D721Med (cell line): ENCODE measurements at places on chromosomes 5 and 9.

DNA sequence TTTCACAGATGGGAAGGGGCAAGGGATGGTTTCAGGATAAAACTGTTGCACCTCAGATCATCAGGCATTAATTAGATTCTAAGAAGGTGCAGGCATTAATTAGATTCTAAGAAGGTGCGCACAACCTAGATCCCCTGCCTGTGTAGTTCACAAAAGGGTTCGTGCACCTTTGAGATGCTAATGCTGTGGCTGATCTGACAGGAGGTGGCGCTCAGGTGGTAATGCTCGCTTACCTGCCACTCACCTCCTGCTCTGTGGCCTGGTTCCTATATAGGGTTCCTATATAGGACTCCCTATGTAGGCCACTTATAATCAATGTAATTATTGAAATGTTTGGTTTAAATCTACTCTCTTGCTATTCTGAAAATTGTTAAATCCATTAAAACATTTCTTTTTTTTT lies 171.0 kb downstream of the MSX2 start:
- DNase-seq = no peak

DNA sequence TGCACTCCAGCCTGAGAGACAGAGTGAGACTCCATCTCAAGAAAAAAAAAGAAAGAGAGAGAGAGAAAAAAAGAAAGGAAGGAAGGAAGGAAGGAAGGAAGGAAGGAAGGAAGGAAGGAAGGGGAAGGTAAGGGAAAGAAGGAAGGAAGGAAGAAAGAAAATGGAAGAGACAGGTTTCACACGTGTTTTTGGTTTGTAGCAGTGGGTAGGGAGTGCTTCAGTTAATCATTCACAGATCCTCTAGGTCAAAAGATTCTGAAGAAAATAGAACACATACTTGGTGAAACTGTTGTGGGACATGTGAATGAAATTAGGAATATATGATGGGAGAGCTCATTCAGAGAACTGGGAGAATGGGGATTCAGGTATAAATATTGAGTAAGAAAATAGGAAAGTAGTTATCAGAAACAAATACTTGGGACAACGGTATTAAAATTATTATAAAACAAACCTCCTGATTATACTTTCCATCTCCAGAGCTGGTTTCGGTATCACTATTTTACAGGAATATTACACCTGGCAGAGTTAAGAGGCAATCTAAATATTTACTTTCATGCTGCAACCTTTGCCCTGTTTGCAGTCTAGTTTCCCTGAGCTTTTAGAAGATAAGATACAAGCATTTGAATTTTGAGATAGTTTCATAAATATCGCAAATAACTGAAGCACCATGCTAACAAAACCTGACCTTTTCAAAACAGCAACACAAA lies 37.2 kb downstream of the MARVELD2 start:
- DNase-seq = no peak

DNA sequence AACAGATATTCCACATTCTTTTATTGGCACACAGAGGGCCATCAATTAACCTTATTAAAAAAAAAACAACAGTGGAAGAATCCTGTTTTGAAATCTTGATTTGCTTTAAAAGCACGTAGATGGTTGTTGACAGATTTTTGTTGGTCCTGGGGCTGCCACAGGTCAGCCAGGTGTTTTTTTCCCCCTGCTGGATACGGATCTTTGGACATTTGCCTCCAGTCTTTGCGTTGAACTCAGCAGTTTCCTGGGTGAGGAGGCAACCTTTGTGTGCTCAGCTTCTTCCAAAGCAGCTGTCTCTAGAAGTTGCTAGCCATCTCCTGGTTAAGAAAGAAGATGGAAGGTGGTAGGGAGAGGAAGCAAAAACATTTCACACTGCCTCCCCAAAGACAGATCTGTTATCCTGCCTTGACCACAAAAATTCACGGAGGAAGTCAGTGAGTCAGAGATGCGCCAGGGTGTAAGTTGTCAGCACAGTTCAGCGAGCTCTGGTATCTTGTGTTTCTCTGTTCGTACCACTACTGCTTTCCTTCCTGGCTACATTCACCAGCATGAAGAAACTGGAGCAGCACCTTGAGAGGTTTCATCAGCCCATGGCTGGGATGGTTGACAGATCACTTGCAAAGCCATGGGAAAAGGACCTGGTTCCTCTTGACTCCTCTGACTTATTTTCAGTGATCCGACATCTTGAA lies 207.3 kb downstream of the ARHGAP26 start:
- no peak for DNase-seq

DNA sequence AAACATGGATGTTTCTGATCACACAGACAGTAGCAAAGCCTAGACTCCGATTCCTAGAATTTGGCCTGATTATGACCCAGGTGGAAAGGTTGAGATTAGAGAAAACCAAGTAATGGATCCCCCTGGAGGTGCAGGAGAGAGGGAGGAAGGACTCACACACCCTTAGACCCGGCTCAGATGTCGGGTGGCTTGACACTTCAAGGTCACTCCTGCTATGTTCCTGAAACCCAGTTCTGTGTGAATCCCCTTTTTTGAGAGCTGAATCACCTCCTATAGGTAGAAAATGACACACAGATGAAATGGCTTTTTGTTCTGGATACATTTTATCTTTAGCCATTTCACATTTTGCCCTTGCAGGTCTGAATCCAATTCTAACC lies 192.8 kb downstream of the ARRDC3 start:
- no peak for DNase-seq

- DNase-seq = no peak
Measured at GRCh38 chr9:114732823-114733222, 50.8 kb upstream of the TEX48 start.

- DNase-seq = no peak
Measured at GRCh38 chr5:400282-401145, 42.5 kb upstream of the EXOC3 start.

GRCh38 chr9:123120131-123120530 lies 86.7 kb downstream of the GPR21 start:
- DNase-seq = no peak

DNA sequence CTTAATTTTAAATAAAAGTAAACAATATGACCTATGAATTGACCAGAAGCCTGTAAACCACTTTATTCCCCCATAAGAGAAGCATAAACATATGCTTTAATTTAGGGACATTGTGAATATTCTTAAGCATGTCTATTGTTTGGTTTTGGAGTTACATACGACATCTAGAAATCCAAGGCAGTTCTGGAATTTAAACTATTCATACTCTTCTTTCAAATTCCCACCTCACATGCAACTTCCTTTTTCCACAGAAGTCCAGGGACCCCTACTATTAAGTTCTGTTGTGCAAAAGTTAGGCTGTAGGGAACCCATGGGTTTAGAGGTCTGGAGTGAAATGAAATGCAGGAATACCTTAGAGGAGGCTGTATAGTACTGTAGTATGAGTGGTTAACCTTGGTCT lies 2.1 kb downstream of the RIC1 start:
- no peak for DNase-seq

DNA sequence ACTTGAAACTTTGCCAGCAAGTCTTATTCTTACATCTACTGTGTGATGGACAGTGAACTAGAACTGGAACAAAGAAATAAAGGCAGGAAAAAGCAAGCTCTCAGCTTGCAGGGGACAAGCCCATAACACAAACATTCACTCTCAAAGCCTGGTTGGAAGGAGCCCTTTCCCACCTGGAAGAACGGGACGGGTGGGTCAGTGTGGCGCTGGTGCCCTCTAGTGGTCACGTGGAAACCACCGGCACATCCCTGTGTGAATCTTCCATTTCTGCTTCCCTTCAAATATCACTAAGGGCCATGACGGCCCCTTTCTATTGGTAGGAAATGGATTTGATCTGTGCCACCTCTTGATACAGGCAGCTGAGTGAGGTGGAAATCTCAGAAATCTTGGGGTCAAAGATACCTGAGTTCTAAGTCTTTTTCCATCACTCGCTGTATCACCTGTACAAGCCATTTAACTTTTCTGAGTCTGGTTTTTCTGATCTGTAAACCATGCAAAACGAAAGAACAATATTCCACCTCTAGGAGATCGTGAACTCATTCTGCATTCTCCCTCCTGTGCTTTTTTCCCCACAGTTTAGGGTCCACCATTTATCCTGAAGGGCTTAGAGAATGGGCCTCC lies 211.6 kb downstream of the MSX2 start:
- peak; percentile 18 for DNase-seq

- no peak for DNase-seq
Measured at GRCh38 chr9:129419382-129419899, 201.5 kb downstream of the C9orf50 start.

DNA sequence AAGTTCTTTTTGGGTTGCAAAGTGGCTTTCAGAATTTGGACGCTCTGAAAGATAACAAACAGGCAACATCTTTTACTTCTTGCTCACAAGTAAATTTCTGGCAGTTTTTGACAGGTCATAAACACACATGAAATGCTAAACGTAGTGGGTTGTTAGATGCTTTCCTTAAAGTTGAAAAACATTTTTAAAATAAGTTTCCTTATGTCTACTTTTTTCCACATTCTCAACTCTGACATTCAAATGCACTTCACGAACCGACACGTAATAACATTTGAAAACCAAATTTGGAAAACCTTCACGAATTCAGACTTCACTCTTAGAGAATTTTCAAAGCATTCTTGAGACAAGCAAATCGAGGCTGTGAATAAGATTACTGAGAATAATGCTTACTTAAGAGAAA lies 26.9 kb downstream of the MTX3 start:
- no peak for DNase-seq

DNA sequence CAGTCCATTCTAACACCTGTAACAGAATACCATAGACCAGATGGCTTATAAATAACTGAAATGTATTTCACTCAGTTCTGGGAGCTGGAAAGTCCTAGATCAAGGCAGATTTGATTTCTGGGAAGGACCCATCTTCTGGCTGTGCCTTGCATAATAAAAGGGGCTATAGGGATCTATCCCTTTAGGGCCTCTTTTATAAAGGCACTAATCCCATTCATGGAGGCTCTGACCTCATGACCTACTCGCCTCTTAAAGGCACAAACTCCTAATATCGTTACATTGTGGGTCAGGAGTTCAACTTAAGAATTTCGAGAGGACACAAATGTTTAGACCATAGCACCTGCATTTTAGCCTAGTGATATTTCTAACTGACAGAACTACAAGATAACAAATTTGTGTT lies 619.0 kb downstream of the CDH18 start:
- no peak for DNase-seq

- DNase-seq = no peak
Measured at GRCh38 chr5:78718824-78719223, 70.3 kb upstream of the LHFPL2 start.

- DNase-seq = no peak
Measured at GRCh38 chr9:114174876-114175771, 19.8 kb downstream of the COL27A1 start.

GRCh38 chr5:42518595-42519221 lies 95.5 kb downstream of the GHR start:
- no peak for DNase-seq

DNA sequence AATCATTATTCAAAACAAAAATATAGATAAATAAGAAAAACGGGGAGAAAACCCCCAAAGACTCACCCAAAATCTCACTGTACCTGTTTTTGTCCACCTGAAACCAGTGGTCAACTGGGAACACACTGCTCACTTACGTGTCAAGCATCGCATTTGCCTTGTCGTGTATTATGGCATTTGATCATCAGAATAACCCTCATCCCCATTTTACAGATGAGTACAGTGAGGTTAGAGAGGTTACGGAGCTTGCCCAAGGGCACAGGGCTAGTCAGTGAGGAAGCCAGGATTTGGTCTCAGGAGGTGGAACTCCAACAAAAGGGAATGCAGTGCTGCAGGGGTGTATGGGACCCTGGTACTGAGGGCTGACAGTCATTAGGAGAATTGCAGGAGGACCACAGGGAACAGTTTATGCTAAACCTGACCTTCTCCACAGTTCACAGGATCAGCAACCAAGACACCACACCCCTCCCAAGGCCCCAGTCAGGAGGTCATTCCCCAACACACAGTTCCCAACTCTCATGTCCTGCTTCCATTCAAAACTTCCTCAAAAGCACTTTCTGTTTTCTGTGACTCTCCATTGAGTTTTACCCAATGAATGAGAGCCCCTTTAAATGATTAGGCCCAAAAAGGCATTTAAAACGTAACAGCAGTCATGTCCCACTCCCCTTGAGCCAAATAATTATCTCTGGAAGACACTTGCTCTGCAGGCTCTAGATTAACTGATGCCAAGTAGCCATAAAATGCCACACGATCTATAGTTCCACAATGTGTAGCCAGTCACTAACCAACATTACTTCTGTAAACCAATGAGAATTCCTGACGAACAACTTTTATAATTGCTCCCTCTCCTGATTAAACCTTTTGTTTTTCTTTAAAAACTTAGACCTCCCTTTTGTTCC lies 50.8 kb downstream of the CTSL start:
- no peak for DNase-seq

DNA sequence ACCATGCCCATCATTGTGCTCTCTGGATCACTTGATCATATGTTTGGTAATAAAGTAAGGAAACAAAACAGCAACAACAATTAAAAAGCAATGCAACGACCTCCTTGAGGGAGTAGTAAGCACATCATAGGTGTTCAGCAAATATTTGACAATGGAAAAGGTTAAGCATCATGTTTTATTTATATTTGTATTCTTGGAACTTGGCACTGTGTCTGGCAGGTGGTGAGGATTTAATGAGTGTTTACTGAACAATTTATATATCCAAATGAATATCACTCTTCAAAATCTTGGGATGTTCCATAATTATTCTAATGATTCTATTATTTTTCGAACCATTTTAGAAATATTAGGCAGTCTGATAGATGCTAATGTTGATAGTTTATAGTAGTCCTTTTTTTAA lies 6.2 kb downstream of the PIP5K1B start:
- DNase-seq = no peak

DNA sequence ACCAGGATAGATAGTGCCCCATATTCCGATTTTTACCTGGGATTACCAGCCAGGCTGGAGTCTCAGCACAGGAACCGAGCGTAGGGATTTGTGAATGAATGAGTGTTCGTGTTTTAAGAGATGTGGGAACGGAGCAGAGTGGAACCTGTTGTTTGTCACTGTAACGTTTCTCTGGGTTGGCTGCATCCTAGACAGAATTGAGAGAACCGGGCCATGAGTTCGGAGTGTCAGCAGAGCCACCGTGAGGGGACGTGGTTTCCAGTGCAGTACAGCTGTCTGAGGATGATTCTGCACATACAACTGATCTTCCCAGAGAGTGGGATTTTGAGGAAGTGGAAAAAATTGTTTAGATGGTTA lies 1.2 kb downstream of the PDE8B start:
- no peak for DNase-seq

DNA sequence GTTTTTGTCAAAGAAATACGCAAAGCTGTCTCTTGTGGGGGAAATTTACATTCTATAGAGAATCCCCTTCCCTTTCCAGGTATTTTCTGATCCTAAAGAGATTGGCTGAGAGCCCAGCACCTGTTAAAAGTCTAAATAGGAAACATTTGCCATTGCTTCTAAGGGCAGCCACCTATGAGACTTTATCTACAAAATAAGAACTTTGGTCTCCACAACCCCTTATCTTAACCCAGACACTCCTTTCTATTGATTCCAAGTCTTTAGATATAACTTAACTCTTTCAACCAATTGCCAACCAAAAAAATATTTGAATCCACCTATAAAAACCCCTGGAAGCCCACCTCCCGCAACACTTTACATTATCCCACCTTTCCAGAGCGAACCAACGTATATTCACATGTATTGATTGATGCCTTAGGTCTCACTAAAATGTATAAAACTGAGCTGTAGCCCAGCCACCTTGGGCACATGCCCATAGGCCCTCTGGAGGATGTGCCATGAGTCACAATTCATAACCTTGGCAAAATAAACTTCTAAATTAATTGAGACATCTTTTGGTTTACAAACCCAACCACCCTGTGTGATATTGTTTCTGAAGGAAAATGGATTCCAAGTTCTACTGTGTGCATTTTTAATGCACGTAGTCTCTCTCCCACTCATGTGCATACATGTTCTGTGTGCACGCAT lies 211.4 kb downstream of the GAS1 start:
- DNase-seq = no peak

- DNase-seq = no peak
Measured at GRCh38 chr5:180866985-180867384, 5.9 kb upstream of the ZFP62 start.
